ENCODE measurements at places on chromosomes 16 and 17. TPM values are rescaled to one million over a fixed set of nuclear protein-coding genes. Genes with fewer than 3 reads are reported as not detected.
A peak's percentile ranks its signal among the peaks of the same experiment; 100 is the strongest.

- peaks cover 71% of the 10 kb centered on the region for H3K4me1 ChIP-seq
- H3K27me3 ChIP-seq, result no peaks in the 10 kb centered on the region
- H3K27ac ChIP-seq, result peak overlapping the region; percentile 76
- H3K4me3 ChIP-seq, result no peak overlapping the region
- no peaks in the 10 kb centered on the region for H3K36me3 ChIP-seq
- DNase-seq, result no peak
Observed at GRCh38 chr16:73031984-73032383, 15.9 kb downstream of the ZFHX3 start.

GRCh38 chr17:20999841-21000532 is 42.8 kb downstream of the USP22 start:
- no peaks in the 10 kb centered on the region for H3K36me3 ChIP-seq
- no peak for DNase-seq
- H3K4me1 ChIP-seq, result peaks cover 40% of the 10 kb centered on the region
- H3K27ac ChIP-seq, result peak overlapping the region; percentile 75

DNA sequence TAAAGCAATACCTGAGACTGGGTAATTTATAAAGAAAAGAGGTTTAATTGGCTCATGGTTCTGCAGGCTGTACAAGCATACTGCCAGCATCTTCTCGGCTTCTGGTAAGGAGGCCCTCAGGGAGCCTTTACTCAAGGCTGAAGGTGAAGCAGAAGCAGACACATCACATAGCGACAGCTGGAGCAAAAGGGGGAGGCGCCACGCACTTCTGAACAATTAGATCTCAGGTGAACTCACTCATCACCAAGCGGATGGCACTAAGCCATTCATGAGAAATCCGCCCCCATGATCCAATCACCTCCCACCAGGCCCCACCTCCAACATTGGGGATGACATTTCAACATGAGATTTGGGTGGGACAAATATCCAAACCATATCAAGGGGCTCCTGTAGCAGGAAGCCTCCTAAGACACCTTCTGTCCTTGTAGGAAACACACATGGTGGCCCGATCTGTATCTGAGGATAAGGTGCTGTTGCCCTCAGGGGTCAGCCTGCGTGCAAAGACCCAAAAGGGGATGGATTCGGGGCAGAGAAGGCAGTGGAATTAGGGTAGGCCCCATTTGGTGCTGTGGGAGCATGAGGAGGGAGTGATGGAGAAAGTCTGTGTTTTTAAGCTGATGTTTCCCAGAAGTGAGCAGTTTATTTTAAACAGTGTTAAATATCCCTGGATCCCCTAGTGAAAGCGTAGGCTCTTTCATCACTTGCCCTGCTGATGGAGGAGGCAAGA is 23.0 kb downstream of the IL21R start:
- no peaks in the 10 kb centered on the region for H3K27me3 ChIP-seq
- no peaks in the 10 kb centered on the region for H3K4me1 ChIP-seq
- no peak overlapping the region for H3K27ac ChIP-seq

- H3K27ac ChIP-seq, result no peak overlapping the region
- H3K4me3 ChIP-seq, result no peak overlapping the region
- no peaks in the 10 kb centered on the region for H3K4me1 ChIP-seq
- DNase-seq, result peak; percentile 68
Observed at GRCh38 chr16:29700253-29700987, 21.4 kb downstream of the QPRT start.

BRICD5 gene
- total RNA-seq, result 1.7 TPM

- H3K36me3 ChIP-seq, result no peaks in the 10 kb centered on the region
- H3K4me3 ChIP-seq, result no peak overlapping the region
- H3K27ac ChIP-seq, result no peak overlapping the region
- no peaks in the 10 kb centered on the region for H3K4me1 ChIP-seq
- no peak for DNase-seq
Observed at GRCh38 chr16:19396555-19397011, 21.1 kb upstream of the TMC5 start.

DNA sequence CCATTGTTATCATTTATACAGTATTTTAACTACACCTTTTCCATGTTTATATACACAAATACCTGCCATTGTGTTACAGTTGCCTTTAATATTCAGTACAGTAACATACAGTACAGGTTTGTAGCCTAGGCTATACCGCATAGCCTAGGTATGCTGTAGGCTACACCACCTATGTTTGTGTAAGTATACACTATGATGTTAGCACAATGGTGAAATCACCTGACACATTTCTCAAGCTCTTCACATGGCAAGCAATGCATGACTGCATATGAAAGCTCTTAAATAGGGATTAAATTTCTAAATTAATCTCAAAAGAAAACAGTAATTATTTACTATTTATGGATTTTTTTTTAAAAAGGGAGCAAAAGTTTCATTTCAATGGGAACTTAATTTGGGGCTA is 12.0 kb downstream of the LRRC37B start:
- no peaks in the 10 kb centered on the region for H3K27me3 ChIP-seq
- peaks cover 40% of the 10 kb centered on the region for H3K4me1 ChIP-seq
- no peak overlapping the region for H3K27ac ChIP-seq
- no peaks in the 10 kb centered on the region for H3K36me3 ChIP-seq
- no peak for DNase-seq

- no peaks in the 10 kb centered on the region for H3K27me3 ChIP-seq
- no peaks in the 10 kb centered on the region for H3K36me3 ChIP-seq
- no peak for DNase-seq
- peaks cover 33% of the 10 kb centered on the region for H3K4me1 ChIP-seq
- H3K4me3 ChIP-seq, result no peak overlapping the region
Observed at GRCh38 chr16:65313936-65314626, 192.2 kb upstream of the CDH11 start.

FLYWCH2 gene
- 27.0 TPM for total RNA-seq

DNA sequence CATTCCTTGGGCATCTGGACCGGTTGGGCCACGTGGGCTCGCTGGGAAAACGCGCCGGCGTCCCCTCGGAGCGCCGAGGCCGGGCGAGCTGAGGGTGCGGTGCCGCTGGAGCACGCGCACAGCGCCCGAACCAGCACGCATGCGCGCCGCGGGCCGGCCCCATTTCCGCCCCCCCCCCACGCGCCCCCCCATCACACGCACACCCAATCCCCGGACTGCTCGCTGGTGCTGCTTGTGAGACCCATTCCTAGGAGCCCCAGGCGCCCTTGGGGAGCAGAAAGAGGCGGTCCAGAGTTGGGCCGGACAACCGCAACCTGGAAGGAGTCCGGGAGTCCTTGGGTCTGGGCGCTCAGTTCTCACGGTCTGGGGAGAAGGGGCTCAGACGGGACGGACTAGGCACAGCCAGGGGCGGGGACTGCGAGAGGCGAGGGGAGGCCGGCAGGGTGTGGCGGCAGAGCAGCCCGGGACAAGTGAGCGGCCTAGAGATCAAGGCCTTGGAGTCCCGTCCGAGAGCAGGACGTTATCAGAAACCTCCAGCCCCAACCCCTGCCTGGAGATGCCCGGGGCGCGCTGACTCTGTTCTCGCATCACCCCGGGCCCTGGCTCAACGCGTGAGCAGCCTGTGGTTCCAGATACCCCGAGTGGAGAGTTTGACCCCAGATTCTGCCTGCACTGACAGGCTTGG is 6.0 kb upstream of the CBX8 start:
- DNase-seq, result no peak
- peaks cover 27% of the 10 kb centered on the region for H3K4me1 ChIP-seq
- H3K4me3 ChIP-seq, result no peak overlapping the region
- peaks cover 100% of the 10 kb centered on the region for H3K27me3 ChIP-seq
- H3K27ac ChIP-seq, result no peak overlapping the region

DNA sequence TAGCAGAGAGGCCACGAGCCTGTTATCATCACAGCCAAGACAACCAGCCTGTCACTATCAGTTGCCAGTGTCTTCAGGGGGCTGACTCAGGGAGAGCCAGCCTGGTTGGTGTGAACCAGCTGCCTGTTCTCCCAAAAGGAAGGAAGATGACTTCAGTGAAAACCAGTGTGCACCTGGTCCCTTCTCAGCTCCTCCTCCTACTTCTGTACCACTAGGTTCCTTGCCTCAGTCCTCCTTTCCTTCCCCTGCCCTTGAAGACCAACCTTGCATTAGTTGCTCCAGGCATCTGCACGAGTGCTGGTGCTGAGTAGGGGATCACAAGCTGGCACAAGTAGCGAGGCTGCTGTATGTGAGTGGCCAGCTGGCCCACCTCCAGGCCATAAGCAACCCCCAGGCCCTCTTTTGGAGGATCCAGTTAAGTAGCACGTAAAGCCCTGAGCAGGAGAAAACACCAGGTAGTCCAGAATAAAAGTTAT is 8.5 kb downstream of the TUBG1 start:
- peak overlapping the region; percentile 2 for H3K4me3 ChIP-seq
- peak overlapping the region; percentile 94 for H3K27ac ChIP-seq
- no peaks in the 10 kb centered on the region for H3K36me3 ChIP-seq
- no peaks in the 10 kb centered on the region for H3K27me3 ChIP-seq
- H3K4me1 ChIP-seq, result peaks cover 26% of the 10 kb centered on the region
- DNase-seq, result no peak

- H3K36me3 ChIP-seq, result peaks cover 5% of the 10 kb centered on the region
- DNase-seq, result no peak
Observed at GRCh38 chr17:64064331-64064730, 43.9 kb upstream of the ICAM2 start.

MPP3 gene
- 2.4 TPM for total RNA-seq

DNA sequence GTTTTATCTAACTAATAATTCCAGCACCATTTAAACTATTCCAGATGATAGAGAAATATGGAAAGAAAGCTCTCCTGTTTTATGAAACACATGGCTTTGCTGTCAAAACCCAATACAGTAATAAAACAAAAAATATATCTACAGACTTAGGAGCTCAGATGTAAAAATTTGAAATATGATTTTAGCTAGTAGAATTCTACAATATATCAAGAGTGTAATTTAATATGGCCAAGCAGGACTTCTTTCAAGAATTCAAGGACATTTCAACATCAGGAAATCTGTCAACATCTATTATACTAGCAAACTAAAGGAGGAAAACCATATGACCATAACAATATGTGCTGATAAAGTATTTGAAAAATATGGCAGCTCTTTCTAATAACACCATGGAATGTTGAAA is 57.5 kb downstream of the CCDC182 start:
- H3K27ac ChIP-seq, result no peak overlapping the region
- no peaks in the 10 kb centered on the region for H3K36me3 ChIP-seq
- no peak overlapping the region for H3K4me3 ChIP-seq
- DNase-seq, result no peak
- H3K4me1 ChIP-seq, result no peaks in the 10 kb centered on the region
- no peaks in the 10 kb centered on the region for H3K27me3 ChIP-seq

SLFN14 gene
- total RNA-seq, result not detected

GRCh38 chr17:66928949-66929348 is 35.6 kb upstream of the CACNG4 start:
- H3K27me3 ChIP-seq, result no peaks in the 10 kb centered on the region
- H3K4me3 ChIP-seq, result no peak overlapping the region
- H3K4me1 ChIP-seq, result no peaks in the 10 kb centered on the region
- H3K36me3 ChIP-seq, result no peaks in the 10 kb centered on the region
- no peak for DNase-seq

- H3K27me3 ChIP-seq, result no peaks in the 10 kb centered on the region
- no peaks in the 10 kb centered on the region for H3K36me3 ChIP-seq
- H3K27ac ChIP-seq, result no peak overlapping the region
- H3K4me1 ChIP-seq, result no peaks in the 10 kb centered on the region
- no peak overlapping the region for H3K4me3 ChIP-seq
- DNase-seq, result no peak
Observed at GRCh38 chr16:78348886-78349285, 249.4 kb downstream of the WWOX start.

RAMP2 gene
- total RNA-seq, result 20.8 TPM

DNA sequence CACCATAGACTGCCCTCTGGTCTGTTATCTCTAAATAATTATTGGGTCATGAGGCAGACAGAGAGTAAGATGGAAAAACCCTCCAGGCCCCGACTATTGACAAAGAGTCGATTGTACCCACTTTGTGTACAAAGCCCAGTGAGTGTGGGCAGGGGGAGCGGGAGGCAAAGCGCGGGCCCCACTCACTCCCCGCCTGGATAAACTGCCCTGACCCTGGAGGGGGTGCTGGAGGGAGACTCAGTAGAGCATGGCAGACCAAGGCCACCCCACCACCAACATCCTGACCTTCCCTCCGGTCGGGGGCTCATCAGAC is 11.2 kb upstream of the CPSF4L start:
- H3K4me1 ChIP-seq, result peaks cover 4% of the 10 kb centered on the region
- no peaks in the 10 kb centered on the region for H3K36me3 ChIP-seq
- no peak overlapping the region for H3K4me3 ChIP-seq
- no peak overlapping the region for H3K27ac ChIP-seq
- H3K27me3 ChIP-seq, result no peaks in the 10 kb centered on the region
- no peak for DNase-seq

DNA sequence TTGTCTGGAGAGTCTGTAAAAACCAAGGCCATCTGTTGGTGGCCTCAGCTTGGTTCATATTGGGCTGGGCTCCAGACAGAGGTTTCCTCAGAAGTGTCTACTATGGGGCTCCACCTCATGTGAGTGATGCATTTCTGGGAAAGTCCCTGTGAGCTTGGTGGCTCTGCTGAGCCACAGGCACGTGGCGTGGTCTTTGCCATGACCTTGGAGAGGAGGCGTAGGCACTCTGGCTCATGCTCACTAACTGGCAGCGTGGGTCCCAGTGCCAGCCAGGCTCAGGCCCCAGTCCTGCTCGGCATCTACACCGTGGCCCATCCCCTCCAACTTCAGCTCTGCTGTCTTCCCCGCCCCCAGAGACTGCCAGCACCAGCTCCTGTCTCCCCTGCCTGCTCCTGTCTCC is 10.7 kb upstream of the SMTNL2 start:
- no peaks in the 10 kb centered on the region for H3K36me3 ChIP-seq
- no peak overlapping the region for H3K4me3 ChIP-seq

ZNF778 gene
- 10.7 TPM for total RNA-seq

- peaks cover 32% of the 10 kb centered on the region for H3K36me3 ChIP-seq
- no peaks in the 10 kb centered on the region for H3K27me3 ChIP-seq
- no peak for DNase-seq
Observed at GRCh38 chr16:508884-509736, 18.4 kb upstream of the CAPN15 start.

DNA sequence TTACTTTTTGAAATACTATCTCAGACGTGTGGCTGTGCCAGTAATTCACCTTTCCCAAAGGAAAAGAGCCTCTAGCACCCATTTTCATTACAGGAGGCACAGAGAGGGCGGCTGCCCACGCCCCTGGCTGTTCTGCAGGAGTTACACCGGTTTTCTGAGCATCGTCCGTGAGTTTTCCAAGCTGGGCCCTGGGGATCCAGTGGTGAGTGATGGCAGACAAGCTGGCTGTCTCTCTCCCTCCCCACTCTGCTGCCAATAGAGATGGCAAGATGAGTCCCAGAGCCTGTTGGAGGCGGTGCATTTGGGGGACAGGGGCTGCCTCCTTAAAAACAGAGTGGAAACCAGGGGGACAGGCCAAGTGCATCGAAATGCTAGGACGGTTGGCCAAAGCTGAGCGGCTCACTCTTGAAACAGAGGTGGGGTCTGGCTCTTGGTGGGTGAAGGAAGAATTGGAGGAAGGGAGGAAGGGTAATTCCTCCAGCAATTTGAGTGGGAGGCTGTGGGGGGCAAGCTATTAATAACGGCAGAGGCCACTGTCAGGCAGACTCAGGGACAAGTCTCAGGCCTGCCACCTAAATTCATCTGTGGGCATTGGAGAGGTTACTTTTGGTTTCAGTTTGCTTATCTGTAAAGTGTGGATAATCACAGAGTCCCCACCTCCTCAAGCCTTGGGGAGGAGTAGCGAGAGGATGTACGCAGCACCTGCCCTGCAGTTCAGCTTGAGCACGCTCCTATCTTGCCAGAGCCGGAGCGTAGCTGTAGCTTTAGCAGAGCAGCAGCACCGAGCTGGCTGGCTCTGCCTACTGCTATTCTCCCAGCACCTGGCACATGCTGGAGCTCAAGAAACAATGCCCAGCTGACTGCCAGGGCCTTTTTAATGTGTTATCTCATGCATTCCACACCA is 7.5 kb upstream of the NOS2 start:
- no peak overlapping the region for H3K4me3 ChIP-seq
- no peak for DNase-seq
- H3K27me3 ChIP-seq, result no peaks in the 10 kb centered on the region
- H3K4me1 ChIP-seq, result peaks cover 5% of the 10 kb centered on the region
- no peak overlapping the region for H3K27ac ChIP-seq
- no peaks in the 10 kb centered on the region for H3K36me3 ChIP-seq

CRYBA1 gene
- not detected for total RNA-seq
